ENCODE measurements at places on chromosomes 3 and 15. TPM values are rescaled to one million over a fixed set of nuclear protein-coding genes. Genes with fewer than 3 reads are reported as not detected.
A peak's percentile ranks its signal among the peaks of the same experiment; 100 is the strongest.

Gene SYNPR
- not detected for total RNA-seq

Gene PLCH1
- total RNA-seq, result 0.27 TPM

Gene ARGFX
- total RNA-seq, result not detected

Gene SLC12A1
- not detected for total RNA-seq

Gene ATP13A4
- 3.4 TPM for total RNA-seq

Gene HESX1
- total RNA-seq, result 0.24 TPM

Gene PLSCR2
- not detected for total RNA-seq

Gene EPHA3
- not detected for total RNA-seq

DNA sequence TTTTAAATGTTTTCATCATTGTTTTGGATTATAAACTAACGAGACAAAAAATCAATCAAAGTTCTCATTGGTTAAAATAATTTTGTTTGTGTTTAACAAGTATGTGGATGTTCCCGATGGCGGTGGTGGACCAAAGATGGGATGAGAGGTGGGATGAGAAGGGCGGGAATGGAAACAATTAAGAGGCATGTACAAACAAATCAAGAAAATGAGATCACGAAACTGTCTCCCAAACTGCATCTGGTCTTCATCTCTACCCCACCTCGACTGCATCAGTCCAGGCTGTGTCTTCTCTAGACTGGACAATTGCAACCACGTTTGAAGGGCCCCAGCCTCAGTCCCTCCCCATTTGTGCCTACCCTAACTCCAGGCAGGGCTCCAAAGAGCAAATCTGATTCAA, 56.1 kb downstream of the SLC12A8 start:
- H3K36me3 ChIP-seq, result no peaks in the 10 kb centered on the region
- H3K27me3 ChIP-seq, result no peaks in the 10 kb centered on the region
- DNase-seq, result no peak
- peaks cover 17% of the 10 kb centered on the region for H3K4me1 ChIP-seq

GRCh38 chr15:66586155-66586976, 20.6 kb upstream of the LCTL start:
- DNase-seq, result no peak
- H3K4me3 ChIP-seq, result no peak overlapping the region
- peaks cover 18% of the 10 kb centered on the region for H3K27me3 ChIP-seq
- no peaks in the 10 kb centered on the region for H3K36me3 ChIP-seq

GRCh38 chr3:196336319-196337145, 1.7 kb downstream of the TM4SF19 start:
- no peak overlapping the region for H3K4me3 ChIP-seq
- peaks cover 2% of the 10 kb centered on the region for H3K27me3 ChIP-seq
- no peak overlapping the region for H3K27ac ChIP-seq
- no peak for DNase-seq
- no peaks in the 10 kb centered on the region for H3K36me3 ChIP-seq

DNA sequence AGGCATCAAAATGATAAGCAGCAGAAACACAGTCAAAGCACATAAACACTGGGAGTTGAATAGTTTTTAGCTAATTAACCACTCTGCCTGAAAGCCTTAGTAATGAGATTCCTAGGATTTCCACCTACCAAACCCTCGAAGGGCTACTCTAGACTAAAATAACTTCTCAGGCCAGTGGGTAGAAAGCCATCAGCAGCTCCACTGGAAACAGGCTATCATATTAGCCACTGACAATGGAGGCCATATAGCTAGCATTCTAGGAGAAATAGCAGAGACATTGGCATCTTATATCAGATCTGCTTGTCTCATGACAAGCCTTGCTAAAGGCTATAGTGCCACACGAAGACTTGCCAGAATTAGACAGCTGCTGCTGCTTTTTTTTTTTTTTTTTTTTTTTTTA, 4.5 kb upstream of the CAPN3 start:
- H3K36me3 ChIP-seq, result peaks cover 72% of the 10 kb centered on the region
- no peaks in the 10 kb centered on the region for H3K27me3 ChIP-seq
- no peak for DNase-seq
- no peak overlapping the region for H3K4me3 ChIP-seq

GRCh38 chr3:152319256-152319655, 50.5 kb downstream of the MBNL1 start:
- no peaks in the 10 kb centered on the region for H3K27me3 ChIP-seq
- no peak overlapping the region for H3K4me3 ChIP-seq
- H3K4me1 ChIP-seq, result peaks cover 82% of the 10 kb centered on the region
- peaks cover 66% of the 10 kb centered on the region for H3K36me3 ChIP-seq
- peak overlapping the region; percentile 12 for H3K27ac ChIP-seq

DNA sequence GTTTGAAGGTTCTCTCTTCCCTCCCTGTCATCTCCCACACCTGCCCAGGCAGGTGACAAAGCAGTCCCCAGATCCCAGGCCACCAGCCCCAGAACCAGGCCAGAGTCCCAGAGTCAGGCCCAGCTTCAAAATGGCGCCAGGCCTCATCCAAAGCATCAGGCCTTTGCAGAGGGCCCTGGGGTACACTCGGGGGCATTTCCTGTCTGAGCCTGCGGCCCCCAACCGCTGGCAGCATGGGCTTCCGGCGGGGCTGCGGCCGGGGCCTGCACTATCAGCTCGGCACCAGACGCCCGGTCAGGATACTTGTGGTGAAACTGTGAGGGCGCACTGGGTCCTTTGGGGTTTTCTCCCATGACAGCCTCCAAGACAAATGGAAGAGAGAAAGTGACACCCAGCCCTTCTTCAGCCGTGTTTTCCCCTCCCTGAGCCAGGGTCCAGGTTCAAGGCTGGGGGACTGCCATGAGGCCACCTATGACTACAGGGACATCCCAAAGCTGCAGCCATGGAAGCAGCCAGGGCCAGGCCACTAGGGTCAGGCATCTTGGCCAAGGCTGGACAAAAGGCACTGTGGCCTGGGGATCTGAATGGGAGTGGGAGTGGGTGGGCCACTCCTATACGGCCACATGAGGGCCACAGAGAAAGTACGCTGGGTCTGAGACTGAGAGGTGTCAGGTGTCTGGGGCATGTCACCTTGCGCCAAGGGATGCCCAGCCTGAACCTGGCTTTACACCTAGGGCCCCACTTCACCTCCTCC, 33.9 kb downstream of the RPN1 start:
- H3K27ac ChIP-seq, result peak overlapping the region; percentile 88
- no peaks in the 10 kb centered on the region for H3K27me3 ChIP-seq
- H3K36me3 ChIP-seq, result peaks cover 35% of the 10 kb centered on the region
- peak overlapping the region; percentile 91 for H3K4me3 ChIP-seq
- DNase-seq, result no peak
- peaks cover 23% of the 10 kb centered on the region for H3K4me1 ChIP-seq

GRCh38 chr15:37079726-37080125, 20.6 kb downstream of the MEIS2 start:
- DNase-seq, result no peak
- H3K27ac ChIP-seq, result no peak overlapping the region
- H3K27me3 ChIP-seq, result no peaks in the 10 kb centered on the region
- no peaks in the 10 kb centered on the region for H3K4me1 ChIP-seq
- H3K36me3 ChIP-seq, result no peaks in the 10 kb centered on the region
- H3K4me3 ChIP-seq, result no peak overlapping the region

GRCh38 chr15:43958861-43959330, 132.1 kb downstream of the WDR76 start:
- peaks cover 17% of the 10 kb centered on the region for H3K27me3 ChIP-seq
- H3K36me3 ChIP-seq, result no peaks in the 10 kb centered on the region
- DNase-seq, result no peak
- H3K27ac ChIP-seq, result no peak overlapping the region
- no peaks in the 10 kb centered on the region for H3K4me1 ChIP-seq

DNA sequence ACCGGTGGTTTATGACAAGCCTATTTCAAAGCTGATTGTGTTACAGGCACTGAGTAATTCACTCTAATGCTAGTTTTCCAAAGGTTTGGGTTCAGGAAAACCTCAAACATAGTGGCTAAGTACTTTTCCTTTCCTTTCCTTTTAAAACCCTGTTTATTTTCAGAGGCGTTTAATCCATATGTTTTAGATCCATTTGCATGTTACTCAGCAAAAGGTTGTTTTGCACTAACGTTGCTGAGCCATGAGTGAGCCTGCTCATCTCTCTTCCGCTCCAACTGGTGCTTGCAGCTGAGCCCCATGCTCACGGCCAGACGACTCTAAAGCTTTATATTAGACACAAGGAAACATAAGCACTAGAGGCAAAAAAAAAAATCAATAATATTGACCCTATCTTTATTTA, 9.4 kb downstream of the CEMIP start:
- peaks cover 7% of the 10 kb centered on the region for H3K27me3 ChIP-seq
- no peak for DNase-seq
- no peaks in the 10 kb centered on the region for H3K4me1 ChIP-seq
- H3K4me3 ChIP-seq, result no peak overlapping the region

- H3K4me3 ChIP-seq, result no peak overlapping the region
- no peak for DNase-seq
- no peaks in the 10 kb centered on the region for H3K36me3 ChIP-seq
- H3K4me1 ChIP-seq, result peaks cover 38% of the 10 kb centered on the region
- H3K27me3 ChIP-seq, result no peaks in the 10 kb centered on the region
Observed at GRCh38 chr3:141482245-141482922, 4.4 kb upstream of the RASA2 start.

- peak; percentile 62 for DNase-seq
- H3K4me1 ChIP-seq, result peaks cover 47% of the 10 kb centered on the region
Observed at GRCh38 chr3:52055537-52056351, 627 bp downstream of the DUSP7 start.

GRCh38 chr3:195080125-195080524, 190.8 kb downstream of the XXYLT1 start:
- no peak overlapping the region for H3K27ac ChIP-seq
- peak overlapping the region; percentile 12 for H3K4me3 ChIP-seq
- H3K36me3 ChIP-seq, result no peaks in the 10 kb centered on the region
- H3K27me3 ChIP-seq, result no peaks in the 10 kb centered on the region

- H3K4me1 ChIP-seq, result no peaks in the 10 kb centered on the region
- no peak overlapping the region for H3K4me3 ChIP-seq
- H3K36me3 ChIP-seq, result no peaks in the 10 kb centered on the region
- no peaks in the 10 kb centered on the region for H3K27me3 ChIP-seq
- DNase-seq, result no peak
Observed at GRCh38 chr3:41328926-41329325, 129.6 kb downstream of the CTNNB1 start.

Data from activated B cell treated with CpG ODN at 0.5 μM for 24 hours (primary cell).